Fibroblast of skin of abdomen (primary cell): ENCODE measurements at places on chromosomes 12 and 14.

DNA sequence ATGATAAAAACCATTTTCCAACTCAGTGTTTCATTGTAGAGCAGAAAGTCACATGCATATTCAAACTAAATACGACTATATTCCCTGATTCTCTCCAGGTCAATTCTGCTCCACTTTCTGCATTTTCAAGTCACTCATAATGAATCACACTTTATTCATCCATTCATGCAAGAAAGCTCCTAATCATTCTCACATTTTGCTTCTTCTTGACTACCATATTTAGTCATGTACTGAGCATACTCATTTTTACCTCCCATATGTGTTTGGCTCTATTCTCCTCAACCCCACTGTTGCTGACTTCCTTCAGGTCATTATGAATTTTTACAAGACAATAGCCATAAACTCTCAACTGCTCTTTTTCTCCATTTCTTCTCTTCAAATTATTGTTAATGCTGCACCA is 43.4 kb upstream of the PIK3C2G start:
- peak; percentile 80 for DNase-seq

GRCh38 chr12:87368259-87368658 is 660.9 kb downstream of the C12orf50 start:
- DNase-seq: no peak

GRCh38 chr12:117830471-117830870 is 138.3 kb downstream of the KSR2 start:
- DNase-seq: peak; percentile 65

DNA sequence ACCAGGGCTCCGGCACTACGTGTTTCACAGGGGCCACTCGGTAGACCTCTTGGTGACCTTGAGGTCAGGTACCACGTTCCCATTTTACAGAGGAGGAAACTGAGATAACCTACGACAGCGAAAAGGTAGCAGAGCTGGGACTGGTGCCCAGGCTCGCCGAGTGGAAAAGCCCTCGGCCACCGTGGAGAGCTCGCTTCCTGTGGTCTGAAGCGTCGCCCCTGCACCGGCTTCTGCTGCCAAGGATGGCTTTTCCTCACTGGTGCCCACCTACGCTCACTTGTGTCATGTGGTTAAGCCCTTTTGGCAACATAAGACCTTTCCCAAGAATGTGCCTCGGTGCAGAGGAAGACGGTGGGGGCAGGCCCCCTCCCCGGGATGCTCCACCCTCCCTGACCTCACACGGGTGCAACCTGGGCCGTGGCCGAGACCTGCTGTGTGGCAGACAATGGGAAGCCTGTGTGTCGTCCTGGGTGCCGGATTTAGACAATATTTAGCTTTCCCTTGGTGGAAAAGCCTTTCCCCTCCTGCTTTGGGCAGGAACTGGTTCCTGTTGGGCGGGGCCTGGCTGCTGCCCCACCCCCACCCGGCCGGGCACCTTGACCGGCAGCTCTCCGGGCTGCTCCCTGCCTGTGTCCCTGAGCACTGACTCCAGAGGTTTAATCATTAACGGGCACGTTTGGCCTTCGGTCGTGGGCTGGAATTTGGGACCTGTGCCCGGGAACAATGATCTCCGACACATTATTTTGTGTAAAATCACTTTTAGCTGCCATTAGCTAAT is 32.4 kb upstream of the PPP1R13B start:
- no peak for DNase-seq

DNA sequence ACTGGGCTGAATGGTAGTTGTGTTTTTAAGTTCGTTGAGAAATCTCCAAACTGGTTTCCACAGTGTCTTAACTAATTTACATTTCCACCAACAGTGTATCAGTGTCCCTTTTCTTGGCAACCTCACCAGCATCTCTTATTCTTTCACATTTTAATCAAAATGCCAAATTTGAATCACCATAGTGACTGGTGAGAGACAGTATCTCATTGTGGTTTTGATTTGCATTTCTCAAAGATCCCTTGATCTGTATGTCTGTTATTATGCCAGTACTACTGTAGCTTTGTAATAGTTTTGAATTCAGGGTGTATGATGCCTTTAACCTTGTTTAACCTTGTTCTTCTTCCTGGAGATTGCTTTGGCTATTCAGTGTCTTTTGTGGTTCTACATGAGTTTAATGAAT is 2.2 kb upstream of the EIF2S3B start:
- no peak for DNase-seq

GRCh38 chr14:33716921-33717320 is 234.0 kb downstream of the EGLN3 start:
- DNase-seq: no peak

DNA sequence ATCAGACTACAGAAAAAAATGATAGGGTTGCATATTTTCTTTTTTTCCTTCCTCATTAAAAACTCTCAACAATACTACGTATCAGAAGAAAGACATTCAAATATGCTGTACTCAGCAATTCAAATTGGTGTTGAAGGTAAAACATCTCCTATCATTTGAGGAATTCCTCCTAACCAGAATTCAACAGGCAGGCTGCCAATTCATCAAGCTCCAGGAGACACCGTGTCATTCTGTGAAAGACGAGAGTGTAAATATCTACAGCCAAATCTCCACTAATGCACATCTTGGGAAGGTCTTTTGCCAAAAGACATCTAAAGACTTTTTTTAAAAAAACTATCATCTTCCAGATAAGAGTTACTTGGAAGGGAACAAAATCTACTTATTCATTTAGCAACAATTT is 26.6 kb downstream of the NT5DC3 start:
- DNase-seq: peak; percentile 60

DNA sequence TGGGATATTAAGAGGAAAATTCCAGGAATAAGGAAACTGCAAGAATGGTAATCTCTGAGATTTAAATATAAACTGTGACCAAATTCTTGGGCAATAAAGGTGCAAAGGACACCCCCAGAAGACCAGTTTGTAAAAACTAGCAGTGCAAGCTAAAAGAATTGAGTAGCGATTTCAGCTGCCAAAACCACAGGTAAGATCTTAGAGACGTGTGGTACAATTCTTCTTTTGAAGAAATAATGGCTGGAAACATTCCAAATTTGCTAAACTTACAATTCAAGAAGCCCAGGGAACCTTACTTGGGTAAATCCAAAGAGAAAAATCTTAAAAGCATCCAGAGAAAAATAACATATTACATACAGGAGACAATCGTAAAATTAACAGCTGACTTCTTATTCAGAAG is 12.0 kb downstream of the CATSPERB start:
- no peak for DNase-seq

DNA sequence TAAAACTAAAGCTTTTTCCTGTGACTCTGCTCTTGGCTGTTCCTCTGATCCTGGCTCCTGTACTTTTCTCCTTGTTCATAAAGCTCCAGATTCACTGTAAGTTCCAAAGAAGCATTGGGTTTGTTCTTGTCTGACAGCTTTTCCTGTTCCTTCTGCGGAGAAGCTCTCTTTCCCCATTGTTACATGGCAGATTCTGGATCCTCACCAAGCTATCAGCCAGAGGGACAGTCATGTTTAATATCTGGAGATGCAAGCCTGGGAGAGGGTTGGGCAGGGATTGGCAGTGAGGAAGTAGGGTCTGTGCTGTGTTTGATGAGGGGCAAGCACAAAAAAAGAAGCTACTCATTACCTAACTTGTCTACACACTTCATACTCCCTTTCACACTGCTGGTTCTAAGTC is 107.9 kb downstream of the AKAP6 start:
- no peak for DNase-seq

DNA sequence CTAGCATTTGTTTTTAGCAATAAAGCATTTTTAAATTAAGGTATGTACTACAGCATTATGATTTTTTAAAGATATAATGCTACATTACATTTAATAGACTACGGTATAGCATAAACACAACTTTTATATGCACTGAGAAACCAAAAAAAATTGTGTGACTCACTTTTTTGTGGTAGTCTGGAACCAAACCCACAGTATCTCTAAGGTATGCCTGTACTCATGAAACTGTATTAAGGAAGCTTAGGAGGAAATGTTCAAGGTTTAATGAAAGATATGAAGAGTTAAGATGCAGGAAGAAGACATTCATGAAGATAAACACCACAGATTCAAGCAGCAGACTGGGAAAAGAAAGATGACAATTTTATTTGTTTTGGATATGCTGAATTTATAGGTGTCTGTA is 51.7 kb downstream of the PPP1R12A start:
- DNase-seq: peak; percentile 65

- DNase-seq: no peak
These were observed 3.6 kb downstream of the IFT43 start for GRCh38 chr14:75989134-75989533.

DNA sequence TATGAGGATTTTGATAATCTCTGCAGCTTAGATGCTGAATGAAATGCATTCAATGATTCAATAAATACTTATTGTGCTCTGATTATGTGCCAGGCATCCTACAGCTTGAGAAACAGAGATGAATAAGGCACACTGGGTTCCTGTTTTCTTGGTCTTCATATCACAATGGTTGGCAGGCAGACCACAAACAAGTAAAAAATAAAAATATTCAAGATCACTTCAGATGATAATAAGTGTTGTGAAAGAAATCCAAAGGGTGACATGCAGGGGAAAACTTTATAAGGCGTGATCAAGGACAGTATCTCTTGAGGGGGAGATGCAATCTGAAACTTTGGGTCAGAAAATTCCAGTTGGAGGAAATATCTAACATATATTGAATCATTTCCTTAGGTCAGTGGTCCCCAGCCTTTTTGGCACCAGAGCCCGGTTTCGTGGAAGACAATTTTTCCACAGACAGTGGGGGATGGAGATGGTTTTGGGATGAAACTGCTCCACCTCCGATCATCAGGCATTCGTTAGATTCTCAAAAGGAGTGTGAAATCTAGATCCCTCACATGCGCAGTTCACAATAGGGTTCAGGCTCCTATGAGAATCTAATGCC is 73.7 kb upstream of the RAP1B start:
- no peak for DNase-seq

DNA sequence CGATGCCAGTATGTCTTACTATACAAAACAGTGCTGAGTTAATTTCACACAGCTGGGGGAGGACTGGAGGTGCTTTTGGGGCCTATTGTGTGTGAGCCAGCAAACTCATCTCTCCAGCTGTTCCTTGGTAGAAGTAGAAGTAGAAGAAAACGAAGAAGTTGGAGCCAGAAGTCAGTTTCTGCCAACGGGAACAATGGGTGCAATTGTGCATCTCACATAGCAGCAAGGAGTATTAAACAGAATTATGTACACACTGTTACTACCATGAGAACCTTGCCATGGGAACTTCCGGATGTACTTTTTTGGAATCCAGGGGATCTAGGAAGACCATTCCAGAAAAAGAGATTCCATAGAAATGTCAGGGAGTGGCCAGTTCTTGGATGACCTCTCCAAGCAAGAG is 88.6 kb downstream of the VCPKMT start:
- DNase-seq: no peak

DNA sequence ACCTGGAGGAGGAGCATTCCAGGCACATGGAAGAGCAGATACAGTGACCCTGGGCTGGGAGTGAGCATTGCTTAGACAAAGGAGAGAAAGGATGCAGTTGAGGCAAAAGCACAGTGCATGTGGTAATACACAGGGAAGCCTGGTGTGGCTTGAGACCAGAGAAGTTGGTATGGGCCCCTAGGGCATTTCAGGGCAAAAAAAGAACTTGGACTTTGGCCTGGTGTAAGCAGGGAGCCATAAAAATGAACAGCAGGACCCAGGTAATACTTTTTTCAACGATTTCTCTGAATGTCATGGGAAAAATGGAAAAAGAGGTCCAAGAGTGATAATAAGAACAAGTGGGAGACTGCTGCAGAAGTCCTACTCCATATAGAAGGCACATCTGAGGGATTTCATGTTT is 163.9 kb downstream of the ASCL4 start:
- no peak for DNase-seq

DNA sequence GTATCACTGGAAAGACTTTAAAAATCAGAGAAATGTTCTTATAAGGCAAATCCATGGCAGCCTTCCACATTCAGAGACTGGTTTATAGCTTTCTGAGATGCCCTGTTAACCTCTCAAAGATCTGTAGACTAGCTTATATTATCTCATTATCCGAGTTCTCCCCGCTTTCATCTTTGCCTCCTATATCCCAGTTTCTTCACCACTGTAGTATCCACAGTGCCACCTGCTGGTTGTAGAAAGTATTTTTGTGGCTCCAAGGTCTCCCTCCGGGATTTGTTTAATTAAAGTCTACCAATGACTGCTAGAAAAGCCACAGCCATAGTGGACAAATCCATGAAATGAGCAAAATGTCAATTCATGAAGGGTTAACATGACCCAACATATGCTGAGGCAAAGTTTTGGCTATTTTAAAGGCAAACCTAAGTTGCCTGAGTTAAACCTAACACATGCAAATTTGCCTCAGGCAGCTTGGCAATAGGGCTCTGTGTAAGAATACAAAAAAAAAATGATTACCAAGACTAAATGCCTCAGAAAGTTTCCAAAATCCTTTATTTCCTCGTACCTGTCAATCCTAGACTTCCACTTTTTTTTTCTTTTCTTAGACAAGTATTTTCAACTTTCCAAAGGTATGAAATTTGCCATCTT is 218.8 kb upstream of the BMP4 start:
- peak; percentile 66 for DNase-seq

DNA sequence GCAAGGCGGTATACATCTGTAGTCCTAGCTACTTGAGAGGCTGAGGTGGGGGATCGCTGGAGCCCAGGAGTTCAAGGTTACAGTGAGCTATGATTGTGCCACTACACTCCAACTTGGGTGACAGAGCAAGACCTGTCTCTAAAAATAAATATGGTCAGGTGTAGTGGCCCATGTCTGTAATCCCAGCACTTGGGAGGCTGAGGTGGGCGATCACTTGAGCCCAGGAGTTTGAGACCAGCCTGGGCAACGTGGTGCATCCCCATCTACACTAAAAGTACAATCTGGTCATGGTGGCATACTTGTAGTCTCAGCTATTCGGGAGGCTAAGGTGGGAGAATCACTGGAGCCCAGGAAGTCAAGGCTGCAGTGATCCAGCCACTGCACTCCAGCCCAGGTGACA is 40.6 kb downstream of the HECTD1 start:
- no peak for DNase-seq

- peak; percentile 61 for DNase-seq
These were observed at the start of gene KCNH3 for GRCh38 chr12:49538510-49539403. KCNH3 (plus strand) TSS chr12:49539030; CDS start chr12:49539417, 387 bp downstream.

GRCh38 chr12:21568115-21568514 is 36.5 kb downstream of the GYS2 start:
- no peak for DNase-seq
